ENCODE measurements at places on chromosomes 2 and 18. TPM values are rescaled to one million over a fixed set of nuclear protein-coding genes. Genes with fewer than 3 reads are reported as not detected.

The SERPINB4 gene
- not detected for total RNA-seq

The BCL2L11 gene
- 2.0 TPM for total RNA-seq

The LCLAT1 gene
- 28.9 TPM for total RNA-seq

The STK39 gene
- total RNA-seq = 13.9 TPM

The XDH gene
- total RNA-seq = not detected

The DNAJC27 gene
- total RNA-seq = 7.1 TPM

- H3K27me3 ChIP-seq = no peaks in the 10 kb centered on the region
- no peak overlapping the region for H3K27ac ChIP-seq
- no peak overlapping the region for H3K4me3 ChIP-seq
- no peaks in the 10 kb centered on the region for H3K36me3 ChIP-seq
- H3K4me1 ChIP-seq = no peaks in the 10 kb centered on the region
These were observed 64.0 kb downstream of the NGEF start for GRCh38 chr2:232949016-232949415.

DNA sequence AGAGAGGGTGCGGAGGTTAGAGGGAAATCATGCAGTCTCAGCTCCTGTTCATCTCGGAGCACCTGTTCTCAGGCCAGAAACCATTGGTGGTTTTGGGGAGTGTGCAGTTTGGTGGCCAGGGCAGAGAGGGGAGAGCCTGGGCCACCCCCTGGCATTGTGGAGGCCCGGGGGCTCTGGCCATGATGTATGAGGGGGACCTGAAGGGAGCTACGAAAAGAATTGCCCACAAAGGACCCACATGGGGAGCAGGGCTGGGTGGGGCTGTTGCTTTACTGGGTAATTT is 87.7 kb downstream of the DGKD start:
- H3K4me1 ChIP-seq = no peaks in the 10 kb centered on the region
- H3K36me3 ChIP-seq = no peaks in the 10 kb centered on the region
- H3K4me3 ChIP-seq = no peak overlapping the region
- H3K27me3 ChIP-seq = no peaks in the 10 kb centered on the region
- no peak overlapping the region for H3K27ac ChIP-seq
- DNase-seq = no peak

DNA sequence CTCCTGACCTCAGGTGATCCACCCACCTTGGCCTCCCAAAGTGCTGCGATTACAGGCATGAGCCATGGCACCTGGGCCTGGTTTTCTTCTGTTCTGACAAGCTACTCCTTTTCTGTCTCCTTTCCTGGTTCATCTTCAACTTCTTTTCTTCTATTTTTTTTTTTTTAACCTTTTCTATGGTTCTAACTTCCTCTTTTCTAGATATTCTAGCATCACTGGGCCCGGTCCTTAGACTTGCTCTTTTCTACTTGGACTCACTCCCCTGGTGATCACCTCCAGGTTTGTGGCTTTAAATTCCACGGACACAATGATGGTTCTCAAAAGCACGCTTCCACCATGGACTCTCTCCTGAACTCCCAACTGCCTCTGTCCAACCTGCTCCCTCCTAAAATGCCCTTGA is 2.0 kb downstream of the EIF2AK2 start:
- no peaks in the 10 kb centered on the region for H3K4me1 ChIP-seq
- DNase-seq = no peak
- no peaks in the 10 kb centered on the region for H3K27me3 ChIP-seq
- no peak overlapping the region for H3K4me3 ChIP-seq
- H3K27ac ChIP-seq = no peak overlapping the region

All from uterus (tissue), 4 donors.